ENCODE measurements at places on chromosomes 5 and 9.

GRCh38 chr9:89430995-89431394 is 66.9 kb downstream of the SEMA4D start:
- DNase-seq, result no peak

GRCh38 chr9:111597852-111598732 is 1.4 kb downstream of the PTGR1 start:
- DNase-seq, result peak; percentile 83

GRCh38 chr9:113302792-113303418 is at the start of gene RNF183:
TSS of gene RNF183 (minus strand) at chr9:113303376. CDS start at chr9:113298184, 5,192 bp downstream.
- DNase-seq, result no peak

DNA sequence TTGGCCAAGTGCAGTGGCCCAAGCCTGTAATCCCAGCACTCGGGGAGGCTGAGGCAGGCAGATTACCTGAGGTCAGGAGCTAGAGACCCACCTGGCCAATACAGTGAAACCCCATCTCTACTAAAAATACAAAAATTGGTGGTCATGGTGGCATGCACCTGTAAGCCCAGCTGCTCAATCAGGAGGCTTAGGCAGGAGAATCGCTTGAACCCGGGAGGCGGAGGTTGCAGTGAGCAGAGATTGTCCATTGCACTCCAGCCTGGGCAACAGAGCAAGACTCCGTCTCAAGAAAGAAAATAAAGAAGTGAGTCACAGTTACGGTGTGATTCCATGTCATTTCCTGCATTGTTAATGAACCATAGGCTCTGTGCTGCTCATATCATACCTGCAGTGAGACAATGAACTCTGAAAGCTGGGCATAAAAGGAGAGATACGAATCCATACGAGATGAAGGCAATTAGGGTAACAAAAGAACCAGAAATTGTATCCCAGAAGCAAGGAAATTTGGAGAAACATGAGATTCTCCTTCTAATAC is 44.6 kb downstream of the TIMD4 start:
- DNase-seq, result no peak

GRCh38 chr9:93301911-93302541 is 118.1 kb downstream of the WNK2 start:
- no peak for DNase-seq

DNA sequence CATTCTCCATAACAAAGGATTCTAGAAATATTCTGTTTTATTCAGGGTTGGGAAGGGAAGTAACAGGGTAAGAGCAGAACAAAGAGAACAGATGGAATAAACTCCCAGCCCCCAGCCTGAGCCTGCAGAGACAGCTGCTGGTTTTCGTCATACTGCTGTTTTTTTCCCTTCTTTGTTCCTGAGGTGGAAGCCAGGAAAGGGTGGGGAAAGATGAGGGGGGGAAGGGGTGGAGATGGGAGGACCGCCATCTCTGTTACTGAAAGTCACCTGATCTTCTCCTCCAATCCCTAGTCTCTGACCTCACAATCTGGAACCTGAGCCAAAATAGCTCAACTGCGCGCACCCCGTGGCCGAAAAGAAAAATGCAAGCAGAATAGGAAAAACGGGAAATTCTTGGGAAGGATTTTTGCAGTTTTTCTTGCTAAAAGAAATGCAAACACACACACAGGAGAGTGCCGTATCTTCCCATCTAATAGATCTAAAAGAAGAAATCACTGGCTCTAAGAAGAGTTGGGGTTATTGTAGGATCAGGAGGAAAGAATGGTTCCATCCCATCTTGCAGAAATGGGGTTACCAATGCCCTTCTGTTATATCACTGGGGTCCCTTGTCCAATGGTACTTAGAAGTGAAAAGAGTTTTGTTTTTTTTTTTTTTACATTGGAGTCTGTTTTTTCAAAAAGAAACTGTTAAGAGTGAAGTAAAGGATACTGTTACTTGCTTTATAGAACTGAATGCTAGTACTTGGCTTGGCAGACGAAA is 57.9 kb downstream of the DIAPH1 start:
- DNase-seq, result peak; percentile 70

Data from common myeloid progenitor, CD34-positive (primary cell).